ENCODE measurements at places on chromosomes 2 and 18.

DNA sequence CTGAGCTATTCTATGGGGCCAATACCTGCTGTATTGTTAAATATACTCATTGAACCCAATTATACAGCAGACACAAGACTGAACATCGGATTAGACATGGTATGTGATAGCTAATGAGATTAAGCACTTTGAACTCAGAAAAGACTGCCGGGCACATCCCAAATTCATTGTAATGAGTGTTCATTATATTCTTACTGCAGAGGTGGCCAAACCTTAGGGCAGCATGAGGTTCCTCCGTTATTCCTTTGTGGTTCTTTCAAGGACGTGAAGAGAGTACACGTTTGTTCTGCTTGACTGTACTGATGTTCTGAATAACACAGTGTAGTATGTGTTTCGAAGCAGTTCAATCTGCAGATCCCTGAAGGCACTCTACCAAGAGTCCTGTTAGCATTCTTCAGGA, 78.4 kb downstream of the KIF5C start:
- no peak for DNase-seq

GRCh38 chr2:40914666-40915065, 462.8 kb upstream of the SLC8A1 start:
- no peak for DNase-seq

DNA sequence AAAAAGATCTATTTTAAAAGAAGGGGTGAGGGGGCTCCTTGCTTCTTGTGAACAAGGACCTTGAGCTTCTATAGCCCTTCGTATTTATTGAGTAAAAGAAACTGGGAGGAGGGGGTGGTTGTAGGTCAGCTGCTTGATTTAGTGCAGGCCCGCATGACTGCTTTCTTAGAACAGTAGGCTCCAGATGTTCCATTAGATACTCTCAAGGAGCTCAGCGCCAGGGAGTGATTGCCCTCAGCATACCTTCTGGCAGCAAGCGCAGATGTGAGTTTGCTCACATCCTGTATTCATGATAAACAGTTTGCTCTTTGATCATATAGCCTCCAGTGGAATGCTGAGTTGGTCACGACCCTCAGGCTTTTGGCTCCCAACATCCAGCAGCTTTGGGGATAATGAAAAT, 108.9 kb upstream of the XPO1 start:
- DNase-seq, result peak; percentile 30

DNA sequence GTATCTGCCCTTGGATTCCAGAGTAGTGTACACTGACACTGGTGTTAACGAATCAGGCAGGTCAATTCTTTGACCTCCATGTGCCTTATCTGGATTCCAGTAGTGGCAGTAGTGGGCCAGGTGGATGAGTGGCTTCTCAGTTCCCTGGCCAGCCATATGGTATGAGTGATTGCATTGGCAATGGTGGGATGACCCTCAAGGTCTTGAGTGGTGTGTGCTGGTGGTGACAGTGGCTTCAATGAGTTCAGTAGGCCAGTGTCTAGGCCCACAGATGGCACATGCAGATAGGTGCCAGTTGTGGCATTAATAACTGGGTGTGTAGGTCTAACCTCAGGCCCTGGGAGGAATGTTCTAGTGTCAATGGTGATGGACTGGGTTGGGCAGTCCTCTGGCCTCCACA, 674.1 kb upstream of the NXPH2 start:
- no peak for DNase-seq

DNA sequence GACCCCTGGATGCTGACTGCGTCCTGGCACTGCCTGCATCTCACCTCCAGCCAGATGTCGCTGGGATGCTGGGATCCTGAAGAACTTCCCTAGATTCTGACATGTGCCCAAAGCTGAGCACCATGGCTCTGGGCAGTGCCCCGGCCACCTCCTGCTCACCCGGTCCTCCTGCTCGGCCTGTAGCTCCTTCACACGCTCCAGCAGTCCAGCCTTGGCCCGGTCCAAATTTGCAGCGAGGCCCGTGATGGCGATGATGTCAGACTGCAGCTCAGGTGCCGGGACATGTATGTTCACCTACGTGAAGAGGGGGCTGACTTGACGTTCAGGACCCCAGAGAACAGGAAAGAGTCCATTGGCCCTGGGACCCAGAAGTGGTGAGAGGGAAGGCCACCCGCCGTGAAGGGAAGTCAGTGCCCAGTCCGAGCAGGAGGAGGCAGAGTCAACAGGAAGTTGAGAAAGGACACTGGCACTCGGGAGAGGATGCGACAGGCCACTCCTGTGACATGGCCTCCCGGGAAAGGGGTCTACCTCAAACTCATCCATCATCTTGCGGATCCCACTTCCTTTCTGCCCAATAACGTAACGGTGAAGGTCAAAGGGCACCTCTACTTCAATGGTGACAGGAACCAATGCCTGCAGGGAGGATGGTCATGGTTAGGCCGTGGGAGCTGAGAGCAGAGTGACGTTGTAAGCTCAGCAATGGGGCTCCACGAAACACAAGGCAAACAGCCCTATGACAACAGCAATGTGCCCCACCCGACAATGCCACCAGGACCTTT, 46.7 kb downstream of the ANO7 start:
- no peak for DNase-seq

DNA sequence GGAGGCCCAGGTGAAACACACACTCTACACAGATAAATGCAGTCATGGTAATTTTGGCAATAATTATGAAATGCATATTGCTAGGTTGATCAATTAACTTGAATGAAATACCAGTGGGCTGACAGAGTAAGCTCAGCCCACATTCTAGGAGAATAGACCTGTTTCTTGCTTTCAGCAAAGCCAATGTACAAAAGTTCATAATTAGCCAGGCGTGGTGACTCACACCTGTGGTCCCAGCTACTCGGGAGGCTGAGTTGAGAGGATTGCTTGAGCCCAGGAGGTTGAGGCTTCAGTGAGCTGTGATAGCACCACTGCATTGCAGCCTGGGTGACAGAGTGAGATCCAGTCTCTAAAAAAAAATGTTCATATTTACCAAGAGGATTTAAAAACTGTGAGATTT, 15.7 kb upstream of the MBP start:
- no peak for DNase-seq

- DNase-seq, result peak; percentile 6
Observed at GRCh38 chr2:26422947-26423629, 21.4 kb downstream of the DRC1 start.

- DNase-seq, result no peak
Observed at GRCh38 chr2:25341011-25341727, 556 bp downstream of the DNMT3A start.

- no peak for DNase-seq
Observed at GRCh38 chr2:193088026-193088425, 893.3 kb upstream of the TMEFF2 start.

DNA sequence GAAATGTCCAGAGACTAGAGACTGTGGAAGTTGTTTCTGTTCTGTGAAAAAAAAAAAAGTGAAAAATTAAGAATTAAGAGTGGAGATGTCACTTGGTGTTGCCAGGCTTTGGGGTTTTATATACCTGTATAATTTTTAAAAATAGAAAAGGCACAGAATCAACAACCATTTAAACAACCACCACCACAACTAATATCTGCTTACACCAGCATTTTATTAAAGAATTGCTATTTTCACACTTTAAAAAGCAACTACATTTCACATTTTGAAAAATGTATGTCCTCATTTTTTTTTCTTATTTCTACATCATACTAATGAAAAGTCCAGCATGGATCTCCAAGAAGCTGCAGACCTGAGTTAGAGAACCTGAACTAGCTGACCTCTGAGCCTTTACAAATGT, 167.5 kb upstream of the DTNA start:
- no peak for DNase-seq

DNA sequence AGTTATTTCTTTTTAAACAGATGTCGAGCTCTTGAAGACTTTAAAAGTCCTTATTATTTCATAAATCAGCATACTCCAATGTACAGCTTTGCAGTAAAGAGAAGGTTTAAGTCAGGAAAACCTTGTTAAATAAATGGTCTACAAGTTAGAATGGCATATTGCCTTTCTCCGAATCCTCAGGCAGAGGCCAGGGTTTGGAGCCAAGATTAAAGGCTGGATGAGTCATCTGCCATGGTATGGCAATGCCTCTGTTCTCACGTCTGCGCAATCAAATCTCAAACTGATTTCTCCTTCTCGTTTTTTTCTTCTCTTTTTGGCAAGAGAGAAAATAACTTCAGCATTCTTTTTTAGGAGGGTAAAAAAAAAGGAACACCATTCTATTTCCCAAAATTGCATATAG, 5.6 kb upstream of the KCNJ3 start:
- DNase-seq, result peak; percentile 11

DNA sequence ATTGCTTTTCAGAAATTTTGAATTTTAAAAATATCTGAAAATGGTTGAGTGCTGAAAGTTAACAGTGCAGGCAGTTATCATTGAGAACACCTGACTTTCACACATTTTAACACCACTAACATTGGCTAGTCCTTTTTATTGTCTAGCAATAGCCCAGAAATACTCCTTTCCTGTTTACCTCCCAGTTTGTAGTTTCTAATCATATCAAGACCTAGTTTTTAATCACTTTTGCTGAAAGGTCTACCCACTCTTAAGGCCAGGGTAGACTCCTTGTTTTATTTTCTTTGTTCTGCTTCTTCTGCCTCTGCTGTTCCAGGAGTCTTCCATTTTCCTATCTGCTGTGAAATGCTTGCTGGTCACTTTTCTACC, 72.1 kb downstream of the UBE2E3 start:
- DNase-seq, result no peak

GRCh38 chr2:200422532-200423261, 87.2 kb downstream of the KCTD18 start:
- DNase-seq, result no peak

DNA sequence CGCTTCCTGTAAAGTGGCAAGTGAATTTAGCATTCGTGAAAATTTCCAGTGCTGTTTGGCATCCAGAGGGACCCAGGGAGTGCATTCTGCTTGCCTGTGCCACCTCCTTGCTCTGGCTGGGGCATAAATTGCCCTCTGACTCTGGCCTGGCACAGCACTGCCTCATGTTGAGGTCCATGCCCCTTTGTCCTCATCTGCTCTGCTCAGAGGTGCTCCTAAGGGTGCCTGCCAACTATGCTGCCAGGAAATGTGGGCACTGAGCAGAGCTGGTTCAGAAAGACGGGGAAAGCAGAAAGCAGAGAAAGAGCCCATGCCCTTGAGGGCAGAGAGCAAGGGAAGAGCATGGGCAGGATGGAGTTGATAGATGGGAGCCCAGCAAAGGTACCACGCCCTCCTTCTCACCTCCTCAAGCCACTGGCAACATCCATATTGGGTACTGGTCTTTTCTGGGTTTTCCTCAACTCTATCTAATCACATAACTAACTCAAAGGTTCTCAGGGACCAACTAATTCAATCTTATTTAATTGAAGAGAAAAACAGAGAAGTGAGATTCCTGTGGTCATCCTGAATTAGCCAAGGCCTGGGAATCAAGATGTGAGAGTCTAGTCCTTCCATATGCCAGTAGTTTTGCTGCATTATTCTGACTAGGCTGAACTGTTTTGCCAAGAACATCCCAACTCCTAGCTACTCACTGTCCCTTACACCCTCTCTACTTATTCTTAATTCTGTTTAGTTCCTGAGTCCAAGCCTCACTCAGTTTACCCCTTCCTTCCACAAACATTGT, 441.5 kb upstream of the TNP1 start:
- DNase-seq, result no peak

DNA sequence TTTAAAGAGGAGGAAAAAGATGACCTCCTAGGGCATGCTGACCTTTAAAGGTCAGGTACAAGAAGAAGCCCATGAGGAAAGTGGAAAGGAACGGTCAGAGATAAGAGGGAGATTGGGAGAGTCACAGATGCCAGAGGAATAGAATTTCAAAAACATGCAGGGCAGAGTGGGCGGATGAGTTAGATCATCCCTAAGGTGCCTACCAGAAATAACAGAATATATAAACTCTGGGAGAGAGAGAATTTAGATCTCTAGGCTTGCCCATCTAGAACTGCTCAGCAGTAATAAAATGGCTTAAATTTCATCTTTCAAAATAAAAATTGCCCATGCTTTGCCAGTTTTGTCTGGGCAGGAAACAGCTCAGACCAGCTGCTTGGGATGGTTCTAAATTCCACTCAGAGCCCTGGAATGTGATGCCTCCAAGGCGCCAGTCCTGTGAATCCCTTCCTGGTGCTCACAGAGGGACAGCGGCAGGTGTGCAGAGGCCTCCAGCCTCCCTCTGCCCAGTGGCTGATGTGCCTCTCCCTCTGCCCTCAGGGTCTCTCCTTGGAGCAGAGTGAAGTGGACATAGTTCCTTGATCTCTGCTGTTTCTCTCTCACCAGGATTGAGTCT, 130.9 kb downstream of the ANTXR1 start:
- DNase-seq, result no peak

GRCh38 chr18:12242658-12243260, 11.4 kb upstream of the CIDEA start:
- no peak for DNase-seq

DNA sequence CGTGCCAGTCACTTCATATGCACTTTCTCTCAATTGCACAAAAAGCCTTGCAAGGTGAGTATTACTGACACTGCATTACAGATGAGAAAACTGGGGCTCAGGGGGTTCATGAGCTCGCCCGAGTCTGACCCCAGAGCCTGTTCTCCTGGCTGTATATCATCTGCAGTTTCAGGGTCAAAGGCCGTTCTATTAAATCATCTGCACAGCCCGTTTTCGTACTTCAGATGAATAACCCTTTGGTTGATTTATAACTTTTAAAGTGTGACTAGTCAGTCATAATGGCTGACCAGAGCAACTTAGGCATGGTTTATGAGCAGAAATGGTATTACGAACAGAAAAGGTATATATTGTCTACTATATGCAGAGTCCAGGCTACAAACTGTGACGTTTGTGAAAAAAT, 35.3 kb upstream of the NPAS2 start:
- DNase-seq, result no peak

- no peak for DNase-seq
Observed at GRCh38 chr18:37422116-37422515, 143.5 kb downstream of the CELF4 start.
